ENCODE measurements at places on chromosomes 6 and 20.
A peak's percentile ranks its signal among the peaks of the same experiment; 100 is the strongest.

DNA sequence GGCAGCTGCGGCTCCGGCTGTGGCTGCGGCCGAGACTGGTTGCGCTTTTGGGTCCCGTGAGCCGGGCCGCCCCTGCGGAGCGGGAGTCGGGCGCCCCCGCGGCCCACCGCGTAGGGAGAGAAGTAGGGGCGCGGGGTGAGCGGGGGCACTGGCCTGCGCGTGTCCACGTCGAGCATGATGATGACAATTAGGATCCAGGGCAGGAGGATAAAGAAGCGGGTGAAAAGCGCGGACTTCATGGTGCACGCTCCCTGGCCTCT is 739 bp downstream of the B3GAT2 start:
- no peak for DNase-seq

DNA sequence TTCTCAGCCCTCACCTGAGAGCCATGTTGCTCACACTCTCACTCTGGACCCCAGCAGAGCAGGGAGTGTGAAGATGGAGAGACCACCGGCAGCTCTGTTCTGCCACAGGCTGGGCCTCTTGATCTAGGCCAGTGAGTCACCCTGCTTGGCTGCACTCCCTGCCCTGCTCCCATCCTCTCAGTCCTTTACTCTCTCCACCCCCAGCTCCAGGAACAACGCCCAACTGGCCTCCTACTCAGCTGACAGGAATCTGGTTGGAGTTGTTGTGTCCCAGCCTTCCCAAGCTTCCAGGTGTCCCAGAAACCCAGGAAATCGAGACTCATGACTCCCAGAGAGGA is at the start of gene PSORS1C1:
Gene PSORS1C1, plus strand, starts transcription at position 260 of the 338 bp plus-strand sequence. CDS start 14,833 bp downstream, outside the sequence.
- DNase-seq = no peak

DNA sequence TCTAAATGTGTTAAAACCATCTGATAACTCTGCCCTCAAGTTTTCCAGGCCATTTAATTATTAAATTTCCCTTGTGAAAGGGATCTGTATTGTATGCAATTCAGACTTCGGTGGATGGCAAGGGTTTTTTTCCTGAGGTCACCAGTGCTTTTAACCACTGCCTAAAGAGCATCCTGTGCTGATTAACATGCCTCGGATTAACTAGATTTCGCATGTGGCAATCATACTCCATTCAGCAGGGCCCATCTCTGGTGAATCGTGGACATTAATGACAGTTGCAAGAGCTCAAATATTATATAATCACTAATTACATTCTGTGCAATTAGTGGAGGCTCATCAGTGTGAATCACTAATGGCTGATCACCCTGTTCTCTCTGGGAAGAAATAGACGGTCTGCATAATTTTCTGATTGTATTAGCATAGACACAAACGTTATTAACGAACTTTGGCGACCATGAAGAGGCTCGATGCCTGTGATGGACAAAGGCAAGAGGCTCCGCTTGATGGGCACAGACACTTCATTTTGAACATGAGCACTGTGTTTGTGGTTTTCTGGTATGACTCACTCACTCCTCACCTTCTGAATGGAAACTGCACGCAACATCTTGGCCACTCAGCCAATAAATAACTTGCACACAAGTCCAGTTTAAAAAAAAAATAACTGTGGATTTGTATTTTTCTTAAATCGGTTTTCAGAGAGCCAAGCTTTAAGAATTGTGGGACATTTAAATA is 31.4 kb downstream of the LINC00237 start:
- DNase-seq = no peak

DNA sequence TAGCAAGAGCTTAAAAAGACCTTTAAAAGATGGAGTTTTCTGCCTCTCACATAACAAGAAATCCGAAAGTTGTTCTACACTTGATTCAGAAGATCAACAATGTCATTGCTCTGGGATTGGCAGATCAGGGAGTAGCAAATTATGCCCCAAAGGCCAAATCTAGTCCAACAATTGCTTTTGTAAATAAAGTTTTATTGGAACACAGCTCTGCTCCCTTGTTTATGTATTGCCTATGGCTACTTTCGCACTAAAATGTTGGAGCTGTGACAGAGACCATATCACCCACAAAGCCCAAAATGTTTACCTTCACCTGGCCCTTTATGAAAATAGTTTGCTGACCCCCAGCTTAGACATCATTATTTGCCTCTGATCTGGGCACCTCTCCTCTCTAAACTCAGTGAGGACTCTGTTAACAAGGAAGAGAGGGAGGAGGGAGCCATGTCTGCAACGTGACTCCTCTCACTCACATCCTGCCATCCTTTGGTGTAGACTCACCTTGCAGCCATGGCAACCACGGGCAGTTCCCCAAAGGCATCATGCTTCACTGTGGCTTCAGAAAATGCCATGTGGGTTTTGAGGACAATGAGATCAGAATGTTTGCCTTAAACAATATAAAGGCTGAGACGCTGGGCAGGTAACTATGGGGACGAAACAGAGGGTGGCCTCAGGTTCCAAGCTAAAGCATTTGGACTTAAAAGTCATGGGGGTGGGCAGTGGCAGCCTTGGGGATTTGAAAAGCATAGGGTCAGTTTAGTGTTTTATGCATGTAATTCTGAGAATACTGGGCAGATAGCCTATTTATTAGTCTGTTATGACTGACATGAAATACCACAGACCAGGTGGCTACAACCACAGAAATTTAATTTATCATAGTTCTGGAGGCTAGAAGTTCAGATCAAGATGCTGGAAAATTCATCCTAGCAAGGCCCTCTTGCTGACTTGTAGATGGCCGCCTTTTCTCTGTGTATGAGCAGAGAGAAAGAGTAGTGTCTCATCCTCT is 149.7 kb upstream of the TNFAIP3 start:
- peak; percentile 34 for DNase-seq

- DNase-seq = no peak
Observed at GRCh38 chr6:112007805-112008204, 46.1 kb upstream of the CCN6 start.

GRCh38 chr20:24608926-24609667 is 139.7 kb downstream of the SYNDIG1 start:
- DNase-seq = no peak

DNA sequence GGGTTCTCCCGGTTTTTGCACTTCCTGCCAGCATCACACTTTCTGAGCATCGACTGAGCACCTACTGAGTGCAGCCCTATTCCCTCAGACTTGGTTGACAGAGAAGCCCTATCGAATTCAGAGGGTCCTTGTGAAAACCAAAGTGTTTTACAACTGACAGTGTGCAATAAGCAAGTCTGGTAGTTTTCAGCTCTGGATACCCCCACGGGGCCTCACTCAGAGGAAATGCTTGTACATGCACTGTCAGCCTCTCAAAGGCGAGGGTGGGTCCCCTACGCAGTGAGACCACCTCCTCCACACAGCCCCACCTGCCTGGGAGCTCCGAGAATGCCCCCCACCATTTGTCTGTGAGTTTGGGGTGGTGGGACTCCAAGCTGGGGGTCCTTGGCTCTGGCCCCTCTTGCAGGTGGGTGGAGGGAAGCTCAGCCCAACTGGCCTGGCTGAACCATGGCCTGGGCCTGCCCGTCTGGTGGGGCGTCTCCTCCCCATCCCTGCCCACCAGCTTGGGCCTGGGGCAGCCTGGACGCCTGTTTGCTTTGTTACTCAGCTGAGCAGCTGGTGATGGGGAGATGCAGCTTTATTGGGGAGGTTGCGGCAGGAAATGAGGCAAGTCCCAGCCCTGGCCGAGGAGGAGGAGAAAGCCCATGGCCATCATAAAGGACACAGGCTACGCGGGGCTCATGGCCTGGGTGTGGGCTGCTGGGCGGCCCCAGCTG is 1.7 kb downstream of the SPDEF start:
- no peak for DNase-seq

DNA sequence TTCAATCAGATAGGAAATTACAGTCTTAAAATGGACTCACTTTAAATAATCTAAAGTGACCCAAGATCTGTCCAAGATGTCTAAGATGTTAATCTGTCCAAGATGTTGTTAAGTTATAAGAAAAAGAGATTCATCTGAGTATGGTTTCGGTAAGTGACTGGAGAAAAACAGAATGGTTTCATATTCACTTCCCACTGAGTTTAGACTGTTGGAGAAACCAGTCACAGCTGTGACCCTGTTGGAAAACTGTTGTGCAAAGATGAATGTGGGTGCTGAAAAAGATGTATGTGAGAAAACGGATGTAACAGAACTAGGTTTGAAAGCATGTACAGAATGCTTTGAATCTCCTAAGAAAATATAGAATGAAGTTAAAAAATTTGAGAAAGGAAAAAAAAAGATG is 325.9 kb downstream of the COL12A1 start:
- no peak for DNase-seq

GRCh38 chr6:142152746-142153145 is 5.7 kb downstream of the VTA1 start:
- no peak for DNase-seq

DNA sequence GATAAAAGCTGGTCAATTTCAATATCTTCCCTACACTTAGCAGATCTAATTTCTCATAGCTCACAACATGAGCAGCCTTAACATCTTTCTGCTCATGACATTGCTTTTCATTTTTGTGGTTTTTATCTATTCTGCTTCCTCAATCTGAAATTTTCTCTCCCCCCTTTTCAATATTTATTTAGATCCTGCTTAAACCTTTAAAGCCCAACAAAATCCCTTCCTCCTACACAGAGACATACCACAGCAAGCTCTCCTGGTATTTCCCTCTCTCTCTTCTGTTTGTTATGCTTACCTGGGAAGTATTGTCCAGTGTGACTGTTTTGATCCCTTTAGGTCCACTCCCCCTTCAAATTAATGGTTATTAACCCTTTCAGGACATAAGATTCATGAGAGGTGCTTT is 582.5 kb downstream of the RFPL4B start:
- no peak for DNase-seq

GRCh38 chr6:155887421-155887820 is 431.8 kb upstream of the NOX3 start:
- no peak for DNase-seq

DNA sequence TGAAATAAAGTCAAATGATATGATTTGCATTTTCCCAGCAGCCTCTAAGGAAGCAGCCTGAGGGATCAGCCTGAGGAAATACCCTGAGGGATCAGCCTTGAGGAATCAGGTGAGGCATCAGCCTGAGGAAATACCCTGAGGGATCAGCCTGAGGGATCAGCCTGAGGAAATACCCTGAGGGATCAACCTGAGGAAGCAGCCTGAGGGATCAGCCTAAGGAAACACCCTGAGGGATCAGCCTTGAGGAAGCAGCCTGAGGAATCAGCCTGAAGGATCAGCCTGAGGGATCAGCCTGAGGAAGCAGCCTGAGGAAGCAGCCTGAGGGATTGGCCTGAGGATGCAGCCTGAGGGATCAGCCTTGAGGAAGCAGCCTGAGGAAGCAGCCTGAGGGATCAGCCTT is 669.7 kb upstream of the AGPAT4 start:
- DNase-seq = no peak

DNA sequence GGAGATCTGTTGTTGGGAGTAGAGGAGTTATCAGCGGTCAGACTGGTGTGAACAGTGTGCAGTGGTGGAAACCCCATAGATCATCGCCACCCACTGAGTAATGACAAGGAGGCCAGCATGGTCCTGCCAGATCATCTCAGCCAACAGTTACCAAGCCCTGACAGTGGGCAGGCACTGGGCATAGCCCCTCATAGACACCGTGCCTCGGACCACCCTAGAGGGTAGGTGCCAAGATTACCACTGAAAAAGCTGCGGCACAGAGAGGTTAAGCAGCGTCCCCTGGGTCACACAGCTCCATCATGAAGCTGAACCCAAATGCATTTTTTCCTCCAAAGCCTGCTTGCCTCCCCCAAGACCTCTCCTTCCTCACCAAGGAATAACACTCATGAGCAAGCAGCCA is 21.5 kb upstream of the BMP7 start:
- no peak for DNase-seq

- no peak for DNase-seq
Observed at GRCh38 chr20:25301357-25301920, 53.6 kb downstream of the PYGB start.

GRCh38 chr6:6891949-6892461 is 215.8 kb upstream of the RREB1 start:
- DNase-seq = no peak

GRCh38 chr6:108916026-108916686 is 67.9 kb downstream of the ARMC2 start:
- DNase-seq = no peak

- peak; percentile 49 for DNase-seq
Observed at GRCh38 chr6:157020881-157021343, 243.7 kb downstream of the ARID1B start.

- DNase-seq = no peak
Observed at GRCh38 chr20:59246691-59247400, 53.6 kb upstream of the EDN3 start.

DNA sequence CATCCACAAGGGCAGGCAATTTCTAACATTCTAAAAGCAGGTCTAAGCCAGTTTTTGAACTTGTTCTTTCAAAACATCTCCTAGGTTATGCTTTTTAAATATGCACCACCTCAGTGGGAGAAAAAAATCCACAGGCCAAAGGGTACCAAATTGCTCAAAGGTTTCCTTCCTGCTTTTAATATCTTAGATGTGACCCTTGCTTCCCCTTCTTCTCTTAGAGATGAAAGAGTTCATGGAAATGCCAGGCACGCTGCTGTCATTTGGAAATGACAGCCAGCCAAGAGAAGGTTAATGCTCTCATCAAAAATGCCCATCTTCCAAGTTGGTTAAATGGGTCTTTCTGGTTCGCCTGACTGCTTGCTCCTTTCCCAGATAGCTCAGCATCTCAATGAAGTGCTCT is 497.1 kb downstream of the CD83 start:
- no peak for DNase-seq

DNA sequence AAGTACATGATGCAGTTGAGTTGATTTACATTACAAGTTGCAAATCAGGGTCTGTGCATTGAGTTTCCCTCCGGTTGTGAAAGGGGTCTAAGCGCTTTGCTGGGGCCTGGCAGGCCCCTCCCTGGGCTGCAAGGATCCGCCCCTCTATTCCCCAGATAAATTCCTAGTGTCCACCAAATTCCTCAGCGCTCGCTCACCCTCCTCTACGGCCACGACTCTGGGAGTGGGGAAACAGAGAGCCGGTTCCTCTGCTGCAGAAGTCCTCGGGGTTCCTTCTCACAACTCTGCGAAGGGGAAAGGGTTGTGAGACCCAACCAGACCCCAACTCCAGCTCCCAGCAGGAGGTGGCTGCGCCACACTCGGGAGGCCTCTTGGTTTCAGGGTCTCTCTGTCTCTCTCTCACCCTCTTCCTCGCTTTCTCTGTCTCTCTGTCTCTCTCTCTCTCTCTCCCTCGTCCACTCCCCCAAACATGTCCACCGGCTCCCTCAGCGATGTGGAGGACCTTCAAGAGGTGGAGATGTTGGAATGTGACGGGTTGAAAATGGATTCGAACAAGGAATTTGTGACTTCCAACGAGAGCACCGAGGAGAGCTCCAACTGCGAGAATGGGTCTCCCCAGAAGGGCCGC is at the start of gene TCF21:
Gene TCF21, plus strand, starts transcription at position 185 of the 628 bp plus-strand sequence. Its CDS starts 285 bp downstream, at position 470.
- DNase-seq = no peak

DNA sequence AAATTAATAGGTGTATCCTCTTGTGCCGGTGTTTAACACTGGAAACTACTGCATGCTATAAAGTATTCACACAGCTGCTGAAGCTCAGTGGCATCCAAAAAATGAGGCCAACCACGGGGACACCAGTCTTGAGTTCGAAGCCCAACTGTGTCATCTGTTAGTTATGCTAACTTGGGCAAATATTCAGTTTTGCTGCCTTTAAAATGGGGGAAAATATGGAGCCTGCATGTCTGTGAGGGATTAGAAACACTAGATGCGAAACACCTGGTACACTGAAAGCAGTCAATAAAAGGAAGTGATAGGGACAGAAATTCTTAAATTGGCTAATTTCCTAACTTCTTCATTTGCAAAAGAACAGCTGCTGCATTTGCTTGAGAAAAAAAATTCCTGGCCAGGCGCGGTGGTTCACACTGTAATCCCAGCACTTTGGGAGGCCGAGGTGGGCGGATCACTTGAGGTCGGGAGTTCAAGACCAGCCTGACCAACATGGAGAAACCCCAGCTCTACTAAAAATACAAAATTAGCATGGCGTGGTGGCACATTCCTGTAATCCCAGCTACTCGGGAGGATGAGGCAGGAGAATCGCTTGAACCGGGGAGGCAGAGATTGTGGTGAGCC is 36.6 kb upstream of the MLIP start:
- DNase-seq = no peak
